ENCODE measurements at places on chromosomes 11 and 22.

DNA sequence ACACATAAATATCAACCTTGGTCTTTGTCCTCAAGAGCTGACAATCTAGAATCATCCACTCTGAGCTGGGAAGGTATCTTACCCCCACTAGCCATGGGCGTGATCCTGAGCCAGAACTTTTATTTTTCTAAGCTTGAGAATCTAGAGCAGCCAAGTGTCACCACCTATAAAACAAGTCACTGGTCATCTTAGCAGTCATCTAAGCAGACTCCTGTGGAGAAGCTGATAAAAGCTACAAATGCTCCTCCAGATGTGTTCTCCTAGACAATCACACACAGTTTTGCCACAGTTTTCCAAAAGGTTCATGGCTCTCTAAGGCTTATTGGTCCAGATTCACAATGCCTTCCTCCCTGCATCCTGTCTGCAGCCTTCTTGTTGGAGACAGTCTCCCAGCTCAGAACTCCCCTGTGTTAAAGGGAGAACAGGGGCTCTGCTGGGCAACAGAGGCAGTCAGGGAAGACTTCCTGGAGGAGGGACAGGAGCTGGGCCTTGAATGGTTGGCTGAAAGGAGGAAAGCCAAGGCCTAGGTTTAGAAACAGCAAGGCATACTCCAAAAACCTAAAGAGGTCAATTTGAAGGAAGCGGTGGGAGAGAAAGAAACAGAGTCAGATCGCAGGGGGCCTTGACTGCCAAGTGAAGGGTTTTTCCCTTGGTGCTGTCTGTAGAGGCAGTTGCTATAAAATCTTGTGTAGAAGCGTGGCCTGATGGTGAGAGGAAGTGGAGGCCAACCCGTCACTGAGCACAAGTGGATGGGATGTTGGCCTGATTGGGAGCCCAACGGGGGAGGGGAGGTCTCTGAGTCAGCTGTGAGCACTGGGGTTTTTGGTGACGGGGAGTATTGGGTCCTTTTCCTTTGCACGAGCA is 42.0 kb downstream of the ALX4 start:
- no peak for DNase-seq

DNA sequence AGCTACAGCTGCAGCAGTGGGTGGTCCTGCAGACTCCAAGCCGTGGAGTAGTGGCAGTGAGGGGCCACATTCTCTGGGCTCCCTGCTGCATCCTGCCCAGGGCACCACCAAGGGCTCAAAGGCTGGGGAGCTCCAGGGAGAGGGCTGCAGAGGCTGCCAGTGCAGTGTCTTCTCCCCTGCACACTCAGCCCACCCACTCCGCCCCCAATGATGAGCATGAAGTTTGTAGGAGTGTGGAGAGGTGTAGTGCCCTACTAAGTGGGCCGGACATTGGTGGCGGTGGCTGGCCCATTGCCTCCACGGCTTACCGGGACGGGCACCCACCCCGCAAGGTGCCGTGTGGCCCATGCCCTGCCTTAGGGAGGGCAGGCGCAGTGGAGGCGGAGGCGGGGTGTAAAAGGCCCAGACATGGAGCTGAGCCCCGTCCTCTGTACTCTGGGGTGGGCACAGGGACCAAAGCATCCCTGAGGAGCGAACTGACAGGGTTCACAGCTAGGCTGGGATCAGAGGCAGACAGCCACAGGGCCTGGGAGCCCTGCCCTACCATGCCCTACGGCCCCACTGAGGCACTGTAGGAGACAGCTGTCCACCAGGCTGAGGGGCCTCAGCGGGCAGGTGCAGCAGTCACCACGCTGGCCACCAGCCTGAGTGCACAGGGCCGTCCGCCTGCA is 18.9 kb downstream of the ARVCF start:
- DNase-seq: no peak

DNA sequence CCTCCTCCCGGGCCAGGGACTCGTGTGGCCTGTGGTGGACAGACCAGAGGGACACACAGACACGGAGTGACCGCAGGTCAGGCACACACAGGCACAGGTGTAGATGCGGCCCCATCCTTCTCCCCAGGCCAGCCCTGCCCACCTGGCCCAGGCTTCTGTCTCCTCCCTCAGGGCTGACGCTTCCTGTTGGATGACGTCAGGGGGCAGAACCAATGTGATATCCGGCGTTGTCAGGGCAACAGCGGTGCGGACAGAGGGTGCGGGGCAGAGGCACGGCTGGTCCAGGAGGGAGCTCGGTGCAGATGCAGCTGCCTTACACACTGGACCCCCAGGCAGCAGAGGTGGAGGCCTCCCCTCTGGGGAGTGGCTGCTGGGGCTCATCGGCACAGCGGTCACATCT is 2.9 kb upstream of the TUBGCP6 start:
- no peak for DNase-seq

- no peak for DNase-seq
Observed at GRCh38 chr11:103024086-103024485, 67.9 kb downstream of the DCUN1D5 start.

DNA sequence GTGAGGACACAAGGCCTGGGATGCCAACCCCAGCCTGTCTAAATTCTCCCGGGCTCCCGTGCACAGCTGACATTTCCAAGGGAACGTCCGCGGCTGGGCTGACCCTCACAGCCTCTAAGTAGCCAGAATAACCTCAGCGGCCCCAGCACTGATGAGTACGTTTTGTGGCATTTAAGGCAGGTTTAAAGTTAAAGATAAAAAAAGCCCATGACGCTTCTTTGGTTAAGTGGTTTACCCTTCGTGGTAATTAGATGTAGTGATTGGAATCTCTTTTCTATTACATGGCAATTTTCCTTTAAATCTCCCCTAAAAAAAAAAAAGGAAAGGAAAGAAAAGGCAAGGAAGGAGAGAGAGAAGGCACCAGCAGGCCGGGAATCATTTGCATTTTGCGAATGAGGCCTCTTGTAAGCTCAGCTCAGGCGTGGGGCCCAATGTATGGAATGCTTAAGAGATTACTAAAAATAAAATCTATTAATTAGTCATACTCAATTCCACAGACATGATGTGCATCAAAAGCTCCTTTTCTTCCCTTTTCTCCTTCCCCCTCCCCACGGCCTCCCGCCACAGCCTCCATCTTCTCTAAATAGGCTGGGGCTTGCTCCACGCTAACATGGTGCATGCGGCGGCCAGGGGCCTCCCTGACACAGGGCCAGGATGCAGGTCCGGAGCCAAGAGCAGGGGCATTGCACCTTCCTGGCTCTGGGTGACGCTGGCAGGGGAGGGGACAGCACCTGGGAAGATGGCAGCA is 44.1 kb downstream of the MACROD1 start:
- no peak for DNase-seq
